ENCODE measurements at places on chromosomes 4 and X. TPM values are rescaled to one million over a fixed set of nuclear protein-coding genes. Genes with fewer than 3 reads are reported as not detected.

Gene PNCK
- 1.1 TPM for total RNA-seq

Gene F9
- not detected for total RNA-seq

GRCh38 chrX:124736553-124737270 is 390.3 kb downstream of the SH2D1A start:
- H3K36me3 ChIP-seq: no peaks in the 10 kb centered on the region
- no peak overlapping the region for H3K4me3 ChIP-seq
- DNase-seq: peak; percentile 1
- no peak overlapping the region for H3K27ac ChIP-seq

DNA sequence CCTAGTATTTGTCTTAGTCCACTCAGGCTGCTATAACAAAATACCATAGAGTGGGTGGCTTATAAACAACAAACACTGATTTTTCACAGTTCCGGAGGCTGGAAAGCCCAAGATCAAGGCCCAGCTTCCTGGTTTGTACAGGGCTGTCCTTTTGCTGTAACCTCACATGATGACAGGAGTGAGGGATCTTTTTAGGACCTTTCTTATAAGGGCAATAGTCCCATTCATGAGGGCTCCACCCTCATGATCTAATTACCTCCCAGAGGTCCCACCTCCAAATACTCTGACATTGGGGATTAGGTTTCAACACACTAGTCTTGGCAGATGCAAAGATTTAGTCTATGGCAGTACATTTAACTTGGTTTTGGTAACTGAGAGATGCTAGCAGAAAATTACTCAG is 20.9 kb downstream of the GPAT3 start:
- H3K36me3 ChIP-seq: no peaks in the 10 kb centered on the region
- peaks cover 66% of the 10 kb centered on the region for H3K4me1 ChIP-seq
- H3K27me3 ChIP-seq: no peaks in the 10 kb centered on the region
- no peak for DNase-seq

- no peaks in the 10 kb centered on the region for H3K36me3 ChIP-seq
- H3K4me1 ChIP-seq: no peaks in the 10 kb centered on the region
- no peak overlapping the region for H3K27ac ChIP-seq
- DNase-seq: no peak
- H3K4me3 ChIP-seq: no peak overlapping the region
These were observed 388.2 kb downstream of the OPHN1 start for GRCh38 chrX:68045008-68045577.

GRCh38 chr4:48173056-48173991 is 39.3 kb upstream of the TXK start:
- H3K4me3 ChIP-seq: no peak overlapping the region
- no peaks in the 10 kb centered on the region for H3K36me3 ChIP-seq
- no peak for DNase-seq
- peaks cover 8% of the 10 kb centered on the region for H3K4me1 ChIP-seq
- no peaks in the 10 kb centered on the region for H3K27me3 ChIP-seq
